ENCODE measurements at places on chromosomes 7 and 10. TPM values are rescaled to one million over a fixed set of nuclear protein-coding genes. Genes with fewer than 3 reads are reported as not detected.

The PDZD7 gene
- 3.2 TPM for total RNA-seq

The CXCL12 gene
- total RNA-seq, result 15.0 TPM

The VPS37D gene
- total RNA-seq, result 14.5 TPM

The IDI2 gene
- not detected for total RNA-seq

The NUTM2E gene
- 2.2 TPM for total RNA-seq

The SLC12A9 gene
- 17.0 TPM for total RNA-seq

The CYP2C9 gene
- total RNA-seq, result 0.25 TPM

The GRM3 gene
- total RNA-seq, result 86.5 TPM

The HEPACAM2 gene
- 0.25 TPM for total RNA-seq

The SVOPL gene
- total RNA-seq, result 0.25 TPM

The ZNF511 gene
- total RNA-seq, result 4.2 TPM

The GHRHR gene
- 2.2 TPM for total RNA-seq

The MYOZ1 gene
- not detected for total RNA-seq

The COMMD3 gene
- 46.5 TPM for total RNA-seq

The TSPAN15 gene
- 3.7 TPM for total RNA-seq

The EXOC6 gene
- 91.5 TPM for total RNA-seq

The RBP3 gene
- not detected for total RNA-seq

The HABP2 gene
- under 0.01 TPM for total RNA-seq

The NUDT13 gene
- 0.25 TPM for total RNA-seq

The GATA3 gene
- under 0.01 TPM for total RNA-seq

The RPEL1 gene
- total RNA-seq, result not detected

The CNPY4 gene
- 11.1 TPM for total RNA-seq

The LRRC4 gene
- total RNA-seq, result 13.5 TPM

The NANOS1 gene
- 5.2 TPM for total RNA-seq

The GPR146 gene
- total RNA-seq, result 1.2 TPM

The IL2RA gene
- not detected for total RNA-seq

The GALNT11 gene
- total RNA-seq, result 49.4 TPM

The SLC26A5 gene
- not detected for total RNA-seq

The FKBP6 gene
- 0.25 TPM for total RNA-seq

The SAP25 gene
- 0.25 TPM for total RNA-seq

The GRM8 gene
- total RNA-seq, result 2.2 TPM

The RBM17 gene
- total RNA-seq, result 36.9 TPM

The ATP6V0A4 gene
- 0.74 TPM for total RNA-seq

The TCTN3 gene
- total RNA-seq, result 12.5 TPM

The CUZD1 gene
- total RNA-seq, result 0.98 TPM

The OTUD1 gene
- total RNA-seq, result 12.8 TPM

The CUL1 gene
- total RNA-seq, result 51.9 TPM

The NKX2-3 gene
- total RNA-seq, result under 0.01 TPM

The EPO gene
- total RNA-seq, result not detected

The PNLIPRP1 gene
- not detected for total RNA-seq

The MRC1 gene
- total RNA-seq, result 2.0 TPM

The OR2A42 gene
- total RNA-seq, result not detected

The PRR15 gene
- total RNA-seq, result 0.25 TPM

The SH2B2 gene
- total RNA-seq, result 14.0 TPM

The COL28A1 gene
- total RNA-seq, result 0.74 TPM

The NPC1L1 gene
- total RNA-seq, result not detected

The CNPY1 gene
- total RNA-seq, result 0.74 TPM

The MNX1 gene
- not detected for total RNA-seq

The LRRD1 gene
- 0.74 TPM for total RNA-seq

The TAS2R40 gene
- not detected for total RNA-seq

The TACC2 gene
- total RNA-seq, result 25.3 TPM

The GJD4 gene
- not detected for total RNA-seq

The STEAP4 gene
- total RNA-seq, result 0.25 TPM

The LBX1 gene
- total RNA-seq, result not detected

The MYO1G gene
- total RNA-seq, result 0.25 TPM

The EVX1 gene
- total RNA-seq, result not detected

The TAS2R4 gene
- 3.4 TPM for total RNA-seq

The BBIP1 gene
- total RNA-seq, result 42.8 TPM

Data from temporal lobe (tissue), 4 donors.